LNCaP clone FGC (cell line): ENCODE measurements at places on chromosomes 6 and 20.

- no peak for DNase-seq
These were observed 400.7 kb downstream of the ZFAND3 start for GRCh38 chr6:38220069-38220723.

DNA sequence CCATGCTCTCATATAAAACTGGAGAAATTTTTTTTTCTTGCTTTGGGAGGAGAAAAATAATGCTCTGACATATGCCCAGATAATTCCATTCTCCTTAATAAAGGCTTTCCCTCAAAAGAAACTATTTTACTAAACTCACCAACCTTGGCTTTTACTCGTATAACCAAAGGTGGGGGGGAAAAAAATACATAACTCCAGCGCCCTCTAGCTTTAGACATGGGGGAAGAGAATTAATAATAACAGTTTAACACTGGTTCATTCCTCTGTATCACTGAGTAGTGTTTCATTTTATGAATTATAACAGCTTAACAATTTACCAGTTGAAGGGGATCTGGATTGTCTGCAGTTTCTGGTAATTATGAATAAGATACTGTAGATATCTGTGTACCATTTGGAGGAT, 1226.1 kb downstream of the GRIK2 start:
- no peak for DNase-seq

DNA sequence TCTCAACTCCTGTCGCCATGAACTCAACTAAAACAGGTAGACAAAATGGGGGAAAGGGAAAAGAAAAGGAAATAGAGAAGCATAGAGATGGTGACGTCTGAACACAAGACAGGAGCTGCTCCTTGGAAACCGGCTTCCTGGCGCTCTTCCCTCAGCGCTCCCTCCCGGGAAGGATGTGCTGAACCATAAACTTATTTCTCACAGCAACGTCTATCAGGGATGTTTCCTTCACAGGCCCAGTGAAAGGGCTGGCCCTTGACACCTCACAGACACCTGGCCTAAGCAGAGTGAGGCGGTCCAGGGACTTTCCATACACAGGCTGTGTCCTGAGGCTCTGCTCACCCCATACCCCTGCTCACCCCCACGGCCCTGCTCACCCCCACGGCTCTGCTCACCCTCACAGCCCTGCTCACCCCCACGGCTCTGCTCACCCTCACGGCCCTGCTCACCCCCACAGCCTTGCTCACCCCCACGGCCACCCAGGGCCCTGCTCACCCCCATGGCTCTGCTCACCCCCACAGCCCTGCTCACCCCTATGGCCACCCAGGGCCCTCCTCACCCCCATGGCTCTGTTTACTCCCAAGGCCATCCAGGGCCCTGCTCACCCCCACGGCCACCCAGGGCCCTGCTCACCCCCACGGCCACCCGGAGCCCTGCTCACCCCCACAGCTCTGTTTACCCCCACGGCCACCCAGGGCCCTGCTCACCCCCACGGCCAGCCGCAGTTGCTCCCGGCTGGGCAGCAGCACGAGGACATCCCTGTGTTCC, 653 bp downstream of the FRMD1 start:
- no peak for DNase-seq

DNA sequence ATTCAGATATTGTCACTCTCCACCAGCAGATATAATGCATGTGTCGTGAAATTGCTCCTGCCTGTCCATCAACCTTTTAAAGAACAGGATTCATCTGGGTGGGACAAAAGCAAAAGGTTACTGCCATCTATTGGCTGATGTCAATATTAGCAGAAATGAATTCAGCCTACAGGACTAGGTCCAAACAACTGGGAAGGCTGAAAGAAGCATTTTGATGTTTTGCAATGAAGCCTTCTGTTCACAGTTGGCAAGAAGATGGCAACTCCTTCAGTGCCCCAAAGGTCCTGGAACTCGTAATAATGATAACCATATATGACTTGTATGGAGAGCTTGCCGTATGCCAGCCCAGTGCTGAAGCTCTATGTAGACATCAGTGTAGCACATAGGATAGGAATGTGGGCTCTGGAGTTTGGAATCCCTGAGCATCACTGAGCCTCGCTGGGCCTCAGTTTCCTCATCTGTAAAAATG, 7.5 kb downstream of the BCAS1 start:
- peak; percentile 30 for DNase-seq

DNA sequence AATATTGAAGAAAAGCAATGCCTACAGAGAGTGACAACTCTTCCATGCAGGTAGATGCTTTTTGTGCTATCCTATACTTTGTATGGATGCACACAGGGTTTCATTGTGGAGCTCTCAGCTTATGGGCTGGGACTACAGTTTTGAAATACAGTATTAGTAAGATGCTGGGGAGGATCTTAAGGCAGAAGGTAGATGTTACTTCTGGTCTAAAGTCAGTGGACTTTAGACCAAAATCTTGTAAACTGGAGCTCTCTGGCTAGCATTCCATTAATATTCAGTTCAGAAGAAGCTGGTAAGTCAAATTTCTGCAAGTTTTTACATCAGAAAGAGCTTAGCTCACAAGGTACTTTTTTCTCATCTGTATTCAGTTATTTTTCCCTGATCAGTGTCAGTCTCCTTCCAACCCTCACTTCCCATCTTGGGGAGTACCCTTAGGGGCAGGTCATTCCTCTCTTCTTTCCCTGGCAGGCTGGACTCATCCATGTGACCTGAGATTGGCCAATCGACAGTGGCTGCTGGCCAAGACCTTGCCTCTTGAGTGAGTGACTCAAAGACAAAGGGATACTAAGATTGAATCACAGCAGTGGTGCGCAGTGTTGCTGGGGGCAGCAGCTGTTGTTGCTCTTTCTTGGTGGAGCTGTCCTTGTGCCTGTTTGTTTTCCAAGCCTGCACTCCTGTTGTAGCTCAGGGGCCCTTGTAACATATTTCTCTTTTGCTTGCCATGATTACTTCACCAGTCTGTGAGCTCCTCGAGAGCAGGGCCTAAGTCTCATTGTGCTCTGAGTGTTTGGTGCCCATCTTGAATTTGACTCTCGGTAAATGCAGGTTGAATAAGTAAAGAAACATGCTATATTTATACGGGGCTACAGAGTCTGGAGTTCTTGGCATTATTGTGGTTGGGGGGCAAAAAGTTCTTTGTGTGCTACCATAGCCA, 2.8 kb upstream of the PHF20 start:
- no peak for DNase-seq

GRCh38 chr6:132659082-132659481, at the start of gene TAAR1:
Gene TAAR1 (minus strand): TSS chr6:132659182. CDS start chr6:132646003, 13,179 bp downstream.
- no peak for DNase-seq

- DNase-seq, result no peak
These were observed 497.8 kb upstream of the ARID1B start for GRCh38 chr6:156279261-156279969.

DNA sequence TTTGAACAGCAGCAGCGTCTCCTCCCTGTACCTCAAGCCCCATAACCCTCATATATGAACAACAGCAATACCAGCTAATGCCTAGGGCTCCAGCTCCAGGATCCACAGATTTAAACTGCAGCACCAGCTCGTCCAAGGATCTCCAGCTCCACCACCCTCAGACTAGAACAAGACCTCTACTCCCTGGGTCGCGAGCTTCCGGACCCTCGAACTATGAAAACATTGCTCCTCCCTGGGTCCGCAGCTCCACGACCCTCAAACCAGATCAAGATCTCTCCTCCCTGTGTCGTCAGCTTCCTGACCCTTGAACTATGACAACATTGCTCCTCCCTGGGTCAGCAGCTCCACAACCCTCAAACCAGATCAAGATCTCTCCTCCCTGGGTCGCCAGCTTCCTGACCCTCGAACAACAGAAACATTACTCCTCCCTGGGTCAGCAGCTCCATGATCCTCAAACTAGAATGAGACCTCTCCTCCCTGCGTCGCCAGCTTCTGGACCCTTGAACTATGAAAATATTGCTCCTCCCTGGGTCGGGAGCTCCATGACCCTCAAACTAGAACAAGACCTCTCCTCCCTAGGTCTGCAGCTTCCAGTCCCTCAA, 339.0 kb upstream of the SULF2 start:
- DNase-seq, result no peak

DNA sequence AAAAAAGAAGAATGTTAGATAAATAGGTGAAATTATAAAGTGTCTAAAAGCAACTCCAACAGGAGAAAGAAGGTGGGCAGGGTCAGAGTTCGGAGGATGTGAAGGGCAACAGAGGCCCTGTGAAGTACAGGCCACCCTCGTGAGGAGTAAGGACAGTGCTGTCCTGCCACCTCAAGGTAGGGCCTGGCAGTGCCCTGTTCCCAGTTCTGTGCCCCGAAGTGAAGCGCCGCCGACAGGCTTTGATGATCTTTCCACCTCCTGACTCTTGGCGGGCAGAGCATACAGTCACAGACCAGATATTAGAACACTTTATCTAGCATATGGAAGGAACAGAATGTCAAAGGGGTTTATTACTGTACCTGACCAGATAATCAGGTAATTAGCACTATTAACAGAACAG, 75.8 kb downstream of the GJA10 start:
- DNase-seq, result no peak

GRCh38 chr6:162940426-162940825, 212.7 kb downstream of the PACRG start:
- no peak for DNase-seq

GRCh38 chr6:10033223-10033829, 381.5 kb downstream of the TFAP2A start:
- DNase-seq, result no peak

DNA sequence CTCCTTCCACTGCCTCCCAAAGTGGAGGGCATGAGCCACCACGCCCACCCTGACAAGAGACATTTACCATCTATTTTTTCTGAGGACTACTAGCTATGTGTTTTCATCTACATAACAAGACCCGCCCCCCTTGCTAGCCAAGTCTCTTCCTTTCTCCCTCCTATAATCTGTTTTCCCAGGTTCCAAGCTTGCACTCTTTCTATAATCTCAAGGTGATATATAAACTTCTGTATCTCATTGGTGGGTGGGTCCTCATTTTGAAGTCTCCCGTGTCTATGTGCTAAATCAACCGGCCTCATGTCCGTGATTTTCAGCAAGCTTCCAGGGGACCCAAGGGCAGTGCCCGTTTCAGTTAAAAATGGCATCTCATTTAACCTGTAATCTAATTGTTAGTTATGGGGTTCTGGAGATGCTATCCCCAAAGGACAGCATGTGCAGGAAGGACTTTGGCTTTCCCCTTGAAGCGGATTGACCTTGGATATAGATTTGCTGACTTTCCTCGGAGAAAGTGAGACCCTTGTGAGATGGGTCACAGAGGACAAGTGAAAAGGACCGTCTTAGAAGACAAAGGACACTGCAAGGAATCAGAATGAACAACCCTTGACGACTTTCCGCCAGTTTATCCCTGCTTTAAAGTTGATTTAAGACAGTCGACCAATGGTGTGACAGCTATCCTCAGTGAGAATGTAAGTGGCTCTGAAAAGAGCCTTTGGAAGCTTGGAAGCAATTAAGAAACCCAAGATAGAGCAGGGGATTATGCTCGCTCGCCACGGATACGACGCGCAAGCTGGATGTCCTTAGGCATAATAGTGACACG, 22.4 kb downstream of the OR2B2 start:
- no peak for DNase-seq

GRCh38 chr20:1964659-1965405, 29.0 kb downstream of the PDYN start:
- DNase-seq, result no peak

GRCh38 chr20:54212226-54212625, 4.3 kb downstream of the PFDN4 start:
- no peak for DNase-seq

GRCh38 chr6:31385041-31385440, 18.4 kb upstream of the MICA start:
- no peak for DNase-seq
